ENCODE measurements at places on chromosomes 11 and 22. TPM values are rescaled to one million over a fixed set of nuclear protein-coding genes. Genes with fewer than 3 reads are reported as not detected.

DNA sequence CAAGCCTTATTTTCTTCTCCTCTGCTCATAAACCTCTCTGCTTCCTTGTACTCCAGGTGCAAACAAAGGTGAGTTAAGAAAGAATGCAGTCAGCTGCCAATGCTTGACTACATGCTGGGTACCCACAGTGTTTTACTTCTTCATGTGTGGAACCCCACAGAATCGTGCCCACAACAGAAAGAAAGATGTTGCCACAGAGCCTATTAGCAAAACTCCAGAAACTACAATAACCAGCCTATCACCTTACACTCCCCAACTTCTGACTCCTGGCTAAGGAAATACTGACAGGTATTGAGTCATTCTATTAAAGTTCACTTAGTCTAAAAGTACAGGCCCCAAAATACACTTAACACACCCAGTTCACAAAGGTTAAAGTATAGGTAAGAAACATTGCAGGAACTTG, 56.9 kb upstream of the CCDC89 start:
- no peak for DNase-seq

DNA sequence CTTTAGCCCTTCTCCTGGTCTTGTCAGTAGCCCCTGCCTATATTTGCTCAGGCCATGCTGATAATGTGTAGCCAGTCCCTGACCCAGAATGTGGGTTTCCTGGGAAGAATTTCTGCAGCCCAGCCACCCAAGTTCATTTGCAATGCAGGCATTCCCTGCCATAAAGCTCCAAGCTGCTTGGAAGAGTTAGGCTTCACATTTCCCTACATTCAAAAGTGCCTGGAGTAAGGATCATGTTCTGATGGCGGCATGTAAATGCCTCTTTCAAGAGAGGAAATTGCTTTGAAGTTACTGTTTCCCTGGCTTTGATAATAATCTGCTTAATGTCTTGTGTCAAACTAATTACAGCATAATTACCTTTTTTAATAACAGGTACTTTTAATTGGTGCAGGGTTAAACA, 266.1 kb downstream of the MIAT start:
- DNase-seq: no peak

- peak; percentile 40 for DNase-seq
These were observed 1.9 kb downstream of the RNF121 start for GRCh38 chr11:71930556-71931244.

DNA sequence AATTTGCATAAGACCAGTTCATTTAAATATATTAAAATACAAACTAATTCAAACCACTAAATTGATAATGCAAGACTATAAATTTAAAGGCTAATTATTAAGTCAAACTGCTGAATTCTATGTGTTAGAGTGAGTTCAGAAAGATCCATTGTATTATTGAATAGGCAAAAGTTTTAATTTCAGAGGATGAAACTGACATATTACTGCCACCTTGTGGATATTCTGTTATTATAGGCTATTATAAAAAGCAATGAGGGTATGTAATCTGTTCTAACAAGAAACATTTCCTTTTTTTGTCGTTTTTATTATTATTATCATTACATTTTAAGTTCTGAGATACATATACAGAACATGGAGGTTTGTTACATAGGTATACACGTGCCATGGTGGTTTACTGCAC, 20.9 kb upstream of the NAALAD2 start:
- no peak for DNase-seq

GRCh38 chr11:11171854-11172253, 181.2 kb downstream of the CSNK2A3 start:
- peak; percentile 51 for DNase-seq

- no peak for DNase-seq
These were observed 115.8 kb downstream of the ATG16L2 start for GRCh38 chr11:72930008-72930407.

GRCh38 chr11:91406009-91406408, 818.6 kb upstream of the FAT3 start:
- DNase-seq: no peak

DNA sequence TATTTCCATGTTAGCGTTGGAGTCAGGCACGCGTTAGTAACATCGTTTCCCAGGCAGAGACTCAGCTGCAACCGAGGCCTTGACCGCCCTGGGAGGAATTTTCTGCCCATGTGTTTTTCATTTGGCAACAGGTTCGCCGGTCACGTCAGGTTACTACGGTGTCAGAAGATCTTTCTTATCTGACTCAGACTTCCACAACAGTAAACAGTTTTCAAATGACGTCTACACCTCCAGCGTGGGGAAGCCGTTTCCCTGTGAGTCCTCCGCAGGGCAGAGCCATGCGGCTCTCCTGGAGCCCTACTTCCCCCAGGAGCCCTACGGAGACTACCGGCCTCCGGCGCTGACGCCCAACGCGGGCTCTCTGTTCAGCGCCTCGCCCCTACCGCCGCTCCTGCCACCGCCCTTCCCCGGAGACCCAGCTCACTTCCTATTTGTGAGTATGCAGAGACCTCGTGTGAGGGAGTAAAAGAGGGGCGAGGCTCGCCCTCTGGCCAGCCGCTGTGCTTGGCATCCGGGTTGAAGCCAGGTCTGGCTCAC, 14.3 kb upstream of the POU2AF3 start:
- DNase-seq: no peak

GRCh38 chr22:32999039-32999815, 59.0 kb downstream of the SYN3 start:
- DNase-seq: no peak

DNA sequence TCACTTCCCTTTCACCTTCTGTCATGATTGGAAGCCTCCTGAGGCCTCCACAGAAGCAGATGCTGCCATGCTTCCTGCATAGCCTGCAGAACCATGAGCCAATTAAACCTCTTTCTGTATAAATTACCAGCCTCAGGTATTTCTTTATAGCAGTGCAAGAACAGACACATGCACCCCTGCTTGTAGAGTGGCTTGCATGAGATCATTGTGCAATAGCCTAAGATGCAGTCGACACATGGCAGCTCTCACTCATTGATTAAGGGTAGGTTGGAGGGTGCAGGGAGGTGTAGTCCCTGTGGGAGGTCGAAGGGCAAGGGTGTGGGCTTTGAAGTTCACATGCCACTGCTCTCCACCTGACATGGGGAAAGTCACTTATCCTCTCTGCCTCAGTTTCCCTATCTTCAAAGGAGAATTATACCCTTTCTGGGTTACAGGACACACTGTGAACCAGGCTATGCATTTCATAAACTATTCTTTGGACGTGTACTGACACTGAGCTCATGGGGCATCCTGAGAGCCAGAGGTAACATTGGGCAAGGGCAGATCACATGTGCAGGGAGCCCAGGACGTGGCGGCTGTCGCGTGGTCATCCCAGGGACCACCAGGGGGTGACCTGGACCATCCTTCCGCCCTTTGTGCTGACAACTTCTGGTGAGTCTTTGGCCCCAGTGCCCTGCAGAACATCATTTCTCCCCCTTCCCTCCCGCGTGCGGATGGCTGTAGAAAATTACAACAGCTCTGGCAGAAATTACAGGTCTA, 69.2 kb upstream of the SHANK2 start:
- no peak for DNase-seq

- DNase-seq: no peak
These were observed 3.9 kb downstream of the ABTB2 start for GRCh38 chr11:34353881-34354280.

DNA sequence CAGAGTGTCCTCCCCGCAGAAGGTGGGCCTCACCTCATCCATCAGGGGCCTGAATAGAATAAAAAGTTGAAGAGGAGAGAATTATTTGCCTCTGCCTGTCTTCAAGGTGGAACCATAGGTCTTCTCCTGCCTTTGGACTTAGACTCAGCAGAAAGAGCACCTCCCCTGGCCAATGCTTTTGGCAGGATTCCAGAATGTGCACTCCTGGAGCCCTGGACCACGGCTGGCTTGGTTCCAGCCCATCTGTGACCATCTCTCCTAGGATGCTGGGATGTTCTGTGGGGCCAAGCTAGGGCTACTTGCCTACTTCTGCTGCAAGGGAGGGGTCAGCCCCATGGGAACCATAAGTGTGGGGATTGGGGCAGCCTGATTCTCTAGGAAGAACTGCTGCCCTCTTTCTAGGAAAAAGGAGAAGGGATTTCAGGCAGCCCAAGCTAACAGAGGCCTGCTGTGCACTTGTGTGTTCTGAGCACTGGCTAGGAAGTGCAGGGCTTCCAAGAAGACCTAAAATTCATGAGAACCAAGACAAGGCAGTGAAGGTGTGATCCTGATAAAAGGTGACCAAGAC, 32.2 kb upstream of the SHANK2 start:
- no peak for DNase-seq

DNA sequence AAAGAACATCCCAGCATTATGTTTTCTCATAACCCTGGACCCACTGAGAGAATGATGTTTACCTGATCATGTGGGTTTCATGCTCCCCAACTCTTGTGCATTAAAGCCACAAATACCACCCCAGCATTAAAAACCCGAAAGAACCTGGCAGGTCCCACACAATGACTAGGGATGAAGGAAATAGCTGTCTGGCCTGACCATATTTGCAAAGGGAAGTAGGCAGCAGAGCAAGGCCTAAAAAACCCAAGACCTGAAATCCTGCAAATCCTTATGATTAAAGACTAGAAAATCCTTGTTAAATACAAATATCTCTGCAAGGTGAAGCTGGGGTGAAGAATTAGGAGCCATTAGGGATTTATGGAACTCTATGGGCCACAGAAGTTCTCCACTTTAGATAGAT, 23.7 kb downstream of the PAK1 start:
- DNase-seq: no peak

DNA sequence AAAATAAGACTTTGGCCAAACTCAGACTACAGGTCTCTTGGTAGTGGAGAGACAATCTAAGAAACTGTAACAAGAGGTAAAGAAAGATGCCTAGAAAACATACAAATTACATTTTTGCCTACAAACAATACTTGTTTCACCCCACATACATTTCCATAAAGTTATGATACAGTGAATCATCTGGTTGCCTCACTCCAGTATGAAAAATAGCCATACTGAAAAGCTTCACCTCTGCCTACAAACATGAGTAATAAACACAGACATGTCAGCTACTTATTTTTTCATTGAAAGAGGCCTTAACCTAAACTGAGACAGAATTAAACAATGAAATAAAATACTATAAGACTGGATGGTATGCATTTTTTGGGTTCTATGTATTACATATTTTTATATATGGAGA, 1463.0 kb downstream of the FAM181B start:
- DNase-seq: no peak

GRCh38 chr11:116111546-116111945, 607.3 kb upstream of the CADM1 start:
- no peak for DNase-seq

GRCh38 chr11:111992206-111992855, 32.9 kb upstream of the DLAT start:
- DNase-seq: no peak

DNA sequence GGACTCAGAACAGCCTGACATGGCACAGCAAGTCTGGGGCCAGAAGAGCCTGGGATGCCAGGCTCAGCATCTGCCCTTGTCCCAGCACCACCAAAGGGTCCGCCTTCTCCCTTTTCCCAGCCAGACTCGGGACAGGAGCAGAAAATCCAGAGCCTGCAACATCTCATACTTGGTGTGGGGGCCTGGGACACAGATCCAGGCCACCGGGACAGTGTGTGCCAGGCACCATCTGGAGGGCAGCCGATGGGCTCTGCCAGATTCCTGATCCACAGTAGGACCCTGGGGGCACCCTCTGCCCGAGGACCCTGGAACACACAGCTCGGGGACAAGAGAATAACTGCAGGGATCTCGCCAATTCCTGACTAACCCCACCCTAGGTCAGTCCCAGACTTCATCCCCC, 67.7 kb downstream of the PHF21B start:
- DNase-seq: no peak

DNA sequence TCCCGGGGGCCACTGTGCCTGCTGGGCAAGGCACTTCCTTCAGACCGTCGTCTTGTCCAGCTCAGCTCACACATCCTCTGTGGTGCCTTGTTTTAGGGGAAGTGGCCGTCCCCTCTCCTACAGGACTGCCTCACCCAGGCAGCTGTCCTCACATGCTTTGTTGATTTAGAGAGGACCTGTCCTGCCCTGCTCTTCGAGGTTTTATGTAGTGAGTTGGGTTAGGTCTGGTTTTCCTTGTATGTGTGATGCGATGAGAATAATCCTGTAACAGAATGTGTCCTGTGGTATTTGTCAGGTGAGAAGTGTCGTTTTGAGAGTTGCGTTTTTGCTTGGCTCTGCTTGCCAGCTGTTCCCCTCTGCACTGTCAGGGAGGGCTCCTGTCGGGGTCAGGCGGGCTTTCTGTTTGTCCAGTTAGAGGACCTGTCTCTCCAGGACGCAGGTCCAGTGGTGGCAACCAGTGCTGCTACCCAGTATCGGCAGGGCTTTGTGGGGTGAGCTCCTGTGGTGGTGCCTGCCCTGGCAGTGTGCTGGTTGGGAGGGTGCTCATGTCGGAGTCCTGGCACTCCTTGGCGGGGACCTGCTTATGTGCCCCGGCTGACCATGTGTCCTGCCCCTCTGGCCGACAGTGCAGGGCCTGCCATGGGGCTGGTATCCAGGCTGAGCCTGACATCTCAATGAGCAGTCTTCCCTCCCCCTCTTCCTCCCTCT, 41.3 kb downstream of the MUC6 start:
- no peak for DNase-seq

- DNase-seq: peak; percentile 91
These were observed 4.2 kb upstream of the FXYD2 start for GRCh38 chr11:117828611-117829368.

DNA sequence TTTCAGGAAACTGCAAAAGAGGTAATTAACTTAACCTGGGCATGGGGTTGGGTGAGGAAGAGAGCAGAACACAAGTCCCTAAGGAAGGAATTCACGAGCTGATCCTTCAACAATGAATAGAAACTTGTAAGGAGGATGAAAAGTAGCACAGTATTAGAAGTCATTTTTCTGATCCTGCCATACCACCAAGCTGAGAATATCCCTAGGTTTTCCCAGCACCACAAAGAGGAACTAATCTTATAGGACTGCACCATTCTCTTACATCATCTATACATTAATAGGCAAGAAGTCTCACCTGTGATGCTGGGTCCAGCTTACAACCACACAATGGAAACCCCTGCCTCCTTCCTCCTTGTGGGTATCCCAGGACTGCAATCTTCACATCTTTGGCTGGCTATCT, at the start of gene OR52I1:
OR52I1 (plus strand) TSS at position 301 of the 400 bp plus-strand sequence; CDS start at position 301, 0 bp downstream.
- no peak for DNase-seq

- DNase-seq: no peak
These were observed 189.4 kb downstream of the MN1 start for GRCh38 chr22:27612115-27612514.

DNA sequence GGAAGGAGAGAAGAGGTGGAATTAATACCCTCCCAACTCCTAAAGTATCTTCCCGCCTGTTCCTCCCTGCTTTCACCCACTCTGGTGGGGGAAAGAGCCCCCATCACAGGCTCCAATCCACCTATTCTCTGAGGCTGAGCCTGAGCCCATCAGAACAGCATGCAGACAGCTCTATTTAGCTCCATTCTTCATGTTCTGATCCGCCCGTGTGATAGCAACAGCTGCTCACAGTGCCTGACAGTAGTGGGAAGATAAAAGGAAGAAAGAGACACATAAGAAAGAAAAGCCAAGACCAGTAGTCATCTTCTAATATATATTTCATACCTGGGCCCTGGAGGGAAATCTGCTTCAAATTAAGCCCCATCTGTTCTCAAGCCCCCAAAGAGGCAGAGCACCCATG, 80.3 kb upstream of the AKIP1 start:
- no peak for DNase-seq

- no peak for DNase-seq
These were observed 179.0 kb upstream of the NECTIN1 start for GRCh38 chr11:119907878-119908572.

PES1 gene
- 99.6 TPM for total RNA-seq

OR6A2 gene
- total RNA-seq: not detected

GAS2 gene
- 1.1 TPM for total RNA-seq

TRPC6 gene
- not detected for total RNA-seq

LRRC74B gene
- not detected for total RNA-seq

ANO1 gene
- total RNA-seq: not detected

OR52I2 gene
- not detected for total RNA-seq

CHST1 gene
- 0.44 TPM for total RNA-seq
